ENCODE measurements at places on chromosomes 5 and 9.
A peak's percentile ranks its signal among the peaks of the same experiment; 100 is the strongest.

DNA sequence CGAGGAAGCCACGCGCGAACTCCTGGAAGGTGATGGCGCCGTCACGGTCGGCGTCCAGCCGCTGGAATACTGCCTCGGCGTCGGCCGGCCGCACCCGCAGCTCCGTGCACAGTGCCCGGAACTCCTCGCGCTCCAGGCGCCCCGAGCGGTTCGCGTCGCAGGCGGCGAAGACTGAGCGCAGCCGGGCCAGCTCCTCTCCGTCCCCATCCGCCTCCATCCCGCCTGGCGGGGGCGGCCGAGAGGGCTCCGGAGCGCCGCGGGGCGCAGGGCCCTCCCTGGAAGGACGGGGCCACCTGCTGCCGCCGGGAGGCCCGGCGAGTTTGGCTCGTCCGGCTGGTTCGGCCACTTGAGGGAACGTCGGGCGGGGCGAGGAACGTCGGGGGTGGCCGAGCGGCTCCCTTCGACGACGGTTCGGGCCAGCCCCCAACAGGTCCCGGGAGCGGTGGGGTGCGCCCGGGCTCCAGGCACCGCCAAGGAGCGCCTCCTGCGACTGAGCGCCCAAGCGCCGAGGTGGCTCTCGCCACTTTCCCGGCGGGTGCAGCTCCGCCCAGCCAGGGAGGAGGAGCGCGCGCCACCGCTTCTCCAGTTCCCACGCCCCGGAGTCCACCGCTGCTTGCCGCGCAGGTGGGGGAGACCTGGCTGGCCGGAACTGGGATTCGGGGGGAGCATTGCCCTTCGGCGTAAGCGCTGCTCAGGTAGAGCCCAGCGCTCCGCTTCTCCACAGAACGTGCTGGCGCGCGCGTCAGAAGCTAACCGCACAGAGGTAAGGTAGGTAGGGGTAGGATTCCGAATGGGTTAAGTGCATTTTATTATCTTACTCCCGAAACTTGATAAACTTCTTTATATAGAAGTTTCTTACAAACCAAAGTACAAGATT lies at the start of gene RASEF:
Gene RASEF, minus strand, starts transcription at position 492 of the 877 bp plus-strand sequence. Its CDS starts 275 bp downstream, at position 217.
- peak; percentile 87 for DNase-seq

- no peak for DNase-seq
These were observed 416.6 kb downstream of the ZSWIM6 start for GRCh38 chr5:61748651-61749050.

DNA sequence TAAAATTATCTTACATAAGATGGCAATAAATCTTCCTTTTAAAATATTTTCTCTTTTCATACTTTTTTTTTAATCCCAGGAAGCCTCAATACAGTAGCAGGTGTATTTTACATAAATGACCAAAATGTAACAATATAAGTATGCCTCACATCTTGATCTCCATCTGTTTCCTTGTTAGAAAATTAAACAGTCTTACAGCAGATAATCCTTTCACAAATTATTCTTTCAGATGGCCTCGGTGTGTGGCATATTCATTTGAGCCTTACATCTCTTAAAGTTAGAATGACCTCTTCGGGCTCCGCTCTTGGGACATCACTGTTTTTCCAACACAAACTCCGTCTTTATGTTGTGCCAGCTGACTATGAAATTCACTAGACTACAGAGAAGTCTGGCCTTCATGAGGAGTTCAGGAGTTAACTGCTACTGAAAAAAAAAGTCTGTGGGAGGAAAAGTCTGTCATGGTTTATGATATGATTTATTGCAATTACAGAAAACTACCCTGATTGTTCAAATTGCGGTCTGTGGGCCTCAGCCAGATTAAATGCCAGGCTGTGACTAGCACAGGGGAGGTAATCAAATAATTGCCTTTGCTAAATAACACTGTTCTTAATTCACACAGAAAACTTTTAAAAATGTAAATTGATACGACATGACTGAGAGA lies 292.9 kb upstream of the PUM3 start:
- no peak for DNase-seq

- no peak for DNase-seq
These were observed 106.9 kb upstream of the ST8SIA4 start for GRCh38 chr5:101009758-101010519.

GRCh38 chr5:101080462-101081240 lies 177.6 kb upstream of the ST8SIA4 start:
- DNase-seq, result no peak

DNA sequence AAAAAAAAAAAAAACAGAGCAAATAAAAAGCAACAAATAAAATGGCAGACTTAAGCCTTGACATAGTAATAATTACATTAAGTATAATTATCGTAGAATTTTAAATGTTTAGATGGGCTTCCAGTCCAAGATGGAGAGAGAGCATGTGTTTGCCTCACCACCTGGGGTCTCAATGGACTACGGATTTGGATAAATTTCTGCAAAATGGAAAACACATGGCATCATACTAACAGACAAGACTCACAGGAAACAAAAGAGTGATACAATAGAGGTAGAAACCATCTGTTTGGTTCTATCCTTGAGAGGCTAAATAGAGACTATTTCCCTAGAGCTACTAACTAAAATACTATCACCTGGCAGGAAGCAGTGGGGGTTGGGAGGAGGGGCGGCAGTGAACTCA lies 144.3 kb downstream of the MUSK start:
- no peak for DNase-seq

DNA sequence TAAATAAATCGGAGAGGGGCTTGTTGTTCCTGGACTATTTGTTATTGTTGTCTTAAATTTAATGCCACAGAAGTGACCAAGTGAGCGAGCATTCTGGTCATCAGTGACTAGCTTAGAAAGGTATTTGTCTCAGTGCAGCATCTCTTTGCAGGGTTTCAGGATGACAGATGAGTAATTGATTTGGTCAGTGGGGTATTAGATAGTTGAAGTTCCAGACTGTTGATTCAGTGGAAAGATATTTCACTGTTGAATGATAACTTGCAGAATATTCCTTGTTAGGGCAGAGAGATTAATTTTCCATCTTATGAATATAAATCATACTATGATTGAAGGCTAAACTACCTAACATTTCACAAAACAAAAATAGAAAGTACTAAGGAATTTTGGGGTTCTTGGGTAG lies 122.4 kb downstream of the TRIO start:
- DNase-seq, result no peak

DNA sequence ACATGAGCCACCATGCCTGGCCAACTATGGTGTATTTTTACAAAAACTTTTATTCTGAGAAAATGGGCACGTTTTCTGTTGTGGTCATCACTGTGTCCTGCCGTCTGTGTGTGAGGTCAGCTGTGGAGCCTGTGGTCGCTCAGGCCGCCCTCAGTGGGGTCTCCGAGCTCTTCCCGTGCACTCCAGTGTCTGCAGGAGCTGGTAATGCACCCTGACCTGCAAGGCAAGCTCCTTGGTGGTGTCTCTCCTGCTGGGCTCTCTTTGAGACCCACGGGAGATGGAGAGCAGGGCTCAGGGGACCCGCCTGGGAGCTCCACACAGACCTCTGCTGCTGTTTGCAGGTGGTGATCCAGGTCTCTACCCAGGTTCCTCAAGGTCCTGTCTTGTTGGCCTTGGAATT lies 9.6 kb upstream of the AHRR start:
- no peak for DNase-seq
